A172 (cell line): ENCODE measurements at places on chromosomes 1 and 21. TPM values are rescaled to one million over a fixed set of nuclear protein-coding genes. Genes with fewer than 3 reads are reported as not detected.

FAM229A gene
- total RNA-seq: 0.34 and 0.45 TPM in 2 replicates

GRCh38 chr1:12383001-12383400, 153.2 kb downstream of the VPS13D start:
- no peak for DNase-seq

RSPH1 gene
- total RNA-seq: not detected in 2 replicates

GPR153 gene
- total RNA-seq: 4.1 and 5.0 TPM in 2 replicates

DNA sequence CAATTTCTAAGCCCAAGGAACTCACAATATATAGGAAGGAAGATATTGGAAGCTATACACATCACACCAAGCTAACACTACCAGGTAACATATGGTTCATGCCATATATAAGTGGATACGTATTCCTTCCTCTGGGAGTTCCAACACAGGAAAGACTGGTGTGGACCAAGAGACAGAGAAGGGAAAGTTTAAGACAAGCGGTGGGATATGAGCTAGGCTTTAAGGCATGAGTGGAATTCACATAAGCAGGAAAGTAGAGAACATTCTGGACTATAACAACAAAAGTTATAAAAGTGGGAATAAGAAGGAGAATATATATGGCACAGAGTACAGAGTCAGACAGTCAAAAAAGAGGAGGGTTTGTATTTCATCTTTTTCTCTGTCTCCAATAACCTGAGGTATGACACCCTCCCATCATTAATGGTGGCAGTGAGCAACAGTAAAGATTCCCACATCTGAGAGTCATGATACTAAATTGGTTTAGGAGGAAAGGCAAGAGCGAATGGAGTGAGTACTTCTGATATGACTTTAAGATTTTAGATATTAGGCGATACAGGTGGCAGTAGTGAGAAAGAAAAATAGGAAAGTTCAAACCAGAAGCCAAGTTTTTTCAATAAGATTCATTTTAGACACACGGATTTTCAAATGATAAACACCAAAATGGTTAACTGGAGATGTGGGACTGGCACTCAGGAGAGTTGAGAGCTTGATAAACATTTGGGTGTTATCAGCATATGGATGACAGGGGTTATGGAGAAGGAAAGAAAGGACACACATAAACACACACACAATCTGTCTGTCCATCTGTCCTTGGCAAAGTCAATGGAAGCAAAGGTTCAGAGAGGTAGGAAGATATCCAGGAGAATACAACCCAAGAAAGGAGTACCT, 87.4 kb upstream of the TTC39A start:
- DNase-seq: no peak

GRCh38 chr1:86419277-86419903, 4.6 kb upstream of the CLCA2 start:
- no peak for DNase-seq

GRCh38 chr1:100721526-100722207, 2.1 kb downstream of the VCAM1 start:
- peak; percentile 27 for DNase-seq

KRTAP21-1 gene
- total RNA-seq: not detected in 2 replicates

GRCh38 chr1:59828160-59828559, 13.4 kb downstream of the HOOK1 start:
- DNase-seq: no peak

DNA sequence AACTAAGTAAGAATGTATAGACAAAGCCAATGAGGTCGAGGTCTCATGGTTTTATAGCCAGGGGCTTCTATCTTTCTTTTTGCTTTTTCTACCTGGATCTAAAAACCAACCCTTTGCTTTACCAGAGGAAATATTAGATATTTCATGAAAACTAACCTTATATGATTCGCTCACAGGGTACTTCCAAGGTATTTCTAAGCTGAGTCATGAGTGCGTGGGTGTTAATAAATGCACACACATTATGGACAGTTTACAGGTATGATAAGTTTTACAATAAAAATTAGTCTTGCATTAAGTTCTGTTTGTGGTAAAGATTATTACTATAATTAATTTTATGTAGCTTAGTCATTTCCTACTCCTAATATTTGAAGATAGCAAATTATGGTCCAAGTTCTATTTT, 217.2 kb downstream of the CHRM3 start:
- DNase-seq: no peak

GRCh38 chr21:34834852-34835501, 166.2 kb downstream of the CLIC6 start:
- no peak for DNase-seq

STX12 gene
- 18.9 and 22.8 TPM in 2 replicates for total RNA-seq
